Sciatic nerve (tissue), 2 donors: ENCODE measurements at places on chromosomes 2 and 18. TPM values are rescaled to one million over a fixed set of nuclear protein-coding genes. Genes with fewer than 3 reads are reported as not detected.

Gene RBM43
- total RNA-seq: 23.7 TPM

Gene RAB12
- 50.2 TPM for total RNA-seq

GRCh38 chr2:97740590-97741182 lies 27.3 kb downstream of the ZAP70 start:
- no peak for DNase-seq

Gene FHL2
- 208 TPM for total RNA-seq

GRCh38 chr2:217890445-217890844 lies 112.3 kb downstream of the TNS1 start:
- no peak for DNase-seq

DNA sequence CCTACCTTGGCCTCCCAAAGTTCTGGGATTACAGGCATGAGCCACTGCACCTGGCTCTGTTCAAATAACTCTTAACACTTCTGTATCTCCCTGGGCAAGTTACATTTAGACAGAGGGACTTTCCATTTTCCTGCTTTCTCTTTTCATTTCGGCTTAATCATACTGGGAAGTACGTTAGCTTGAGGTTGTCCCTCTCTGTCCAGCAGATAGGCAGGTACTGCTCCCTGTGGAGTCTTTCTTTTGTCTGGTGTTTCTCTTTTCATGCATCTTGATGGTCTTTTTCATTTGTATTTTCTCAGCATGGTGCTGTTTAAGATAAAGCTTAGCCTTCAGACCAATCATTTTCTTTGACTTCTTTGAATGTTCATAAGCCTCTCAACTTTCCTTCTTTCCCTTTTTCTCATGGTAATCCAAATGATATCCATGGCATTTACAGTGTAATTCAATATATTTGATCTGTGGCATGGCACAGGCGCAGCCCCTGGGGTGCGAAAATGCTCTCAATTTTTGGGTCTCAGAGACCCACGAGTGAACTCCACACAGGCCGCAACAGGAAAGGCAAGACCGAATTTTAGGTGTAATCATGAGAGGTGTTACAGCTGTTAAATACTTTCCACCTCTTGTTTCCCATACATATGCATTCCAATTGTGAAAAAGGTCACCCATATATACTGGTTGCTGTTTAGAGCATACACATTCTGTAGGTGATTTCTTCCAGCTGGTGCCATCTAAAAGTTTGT lies 99.9 kb upstream of the MYO3B start:
- DNase-seq: no peak

DNA sequence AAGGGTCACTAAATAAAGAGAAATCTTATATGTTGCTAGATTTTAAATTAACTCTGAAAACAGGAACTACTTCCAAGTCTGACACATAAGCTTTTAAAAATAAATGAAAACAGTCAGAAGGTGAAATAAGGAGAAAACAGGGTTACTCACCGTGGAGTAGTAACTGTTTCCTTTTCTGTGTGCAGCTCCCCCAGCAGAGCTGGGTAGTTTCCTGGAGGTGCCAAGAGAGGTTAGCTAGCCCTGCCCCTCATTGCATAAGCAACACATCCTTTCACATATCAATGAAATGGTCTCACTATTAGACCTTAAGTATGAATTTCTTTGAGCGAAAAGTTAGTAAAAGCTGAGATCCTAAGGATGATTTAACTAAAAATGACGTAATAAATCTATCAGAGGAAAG lies 54.0 kb upstream of the GPR75 start:
- DNase-seq: no peak

Gene UBE2F
- total RNA-seq: 32.6 TPM

Gene SPOPL
- 24.2 TPM for total RNA-seq

- no peak for DNase-seq
Measured at GRCh38 chr2:220300806-220301205, 673.4 kb downstream of the SLC4A3 start.

Gene ANKRD30B
- total RNA-seq: 17.2 TPM

- no peak for DNase-seq
Measured at GRCh38 chr2:150001788-150002187, 414.2 kb upstream of the MMADHC start.
